Activated CD4-positive, CD25-positive, alpha-beta regulatory T cell treated with anti-CD3 and anti-CD28 coated beads, Interleukin-2, amount 50 U/mL, for 16 hours (primary cell): ENCODE measurements at places on chromosomes 4 and X.

DNA sequence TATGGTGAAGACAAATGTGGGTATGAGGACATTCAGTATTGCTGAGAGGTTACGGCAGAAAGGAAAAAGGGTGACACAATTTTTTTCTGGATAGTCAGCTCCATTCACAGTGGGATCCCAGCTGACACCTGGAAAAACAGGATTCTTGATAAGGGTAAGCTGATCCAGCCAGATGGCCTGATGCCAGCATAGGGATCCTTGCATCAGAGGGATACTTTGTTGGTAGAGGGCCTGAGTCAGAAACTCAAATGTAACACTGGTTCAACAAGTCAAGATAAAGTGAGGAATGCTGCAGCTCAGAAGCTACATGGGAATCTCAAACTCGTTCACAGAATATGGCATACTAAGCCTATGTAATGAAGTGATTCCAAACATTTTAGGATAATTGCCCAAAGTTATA is 726.7 kb downstream of the C4orf33 start:
- DNase-seq = no peak

DNA sequence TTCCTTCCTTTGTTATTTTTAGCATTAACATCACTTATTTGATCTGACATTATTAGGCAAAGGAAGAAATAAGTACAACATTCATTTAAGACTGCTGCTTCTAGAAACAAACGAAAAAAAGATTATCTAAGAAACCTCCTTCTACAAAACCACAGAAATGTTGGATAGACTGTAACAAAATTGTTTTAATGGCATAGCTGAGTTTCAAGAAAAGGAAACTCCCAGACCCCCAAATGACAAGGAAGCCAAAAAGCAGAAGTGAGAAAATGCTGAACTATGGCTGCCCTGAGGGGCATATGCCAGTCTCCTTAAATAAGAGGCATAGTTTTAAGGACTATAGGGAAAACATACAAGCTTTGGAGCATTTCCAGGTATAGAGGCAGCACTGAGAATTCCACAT is 1431.6 kb upstream of the TENM3 start:
- no peak for DNase-seq

DNA sequence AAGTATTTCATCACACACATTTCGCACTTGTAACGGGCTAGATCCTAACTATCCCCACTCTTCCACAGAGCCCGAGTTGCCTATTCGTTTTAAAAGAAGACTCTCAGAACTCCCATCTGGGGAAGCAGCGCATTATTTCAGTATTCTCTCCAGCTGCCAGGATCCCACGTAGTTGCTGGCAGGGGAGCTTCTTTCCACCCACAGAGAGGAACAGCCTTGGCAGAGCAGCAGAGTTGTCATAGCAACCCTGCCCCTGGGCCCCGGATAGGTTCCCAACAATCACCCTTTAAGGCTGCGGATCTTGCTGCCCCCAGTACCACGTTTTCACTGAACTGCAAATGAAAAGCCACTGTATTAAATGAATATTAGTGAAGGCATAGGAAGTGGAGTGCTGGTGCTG is 106.7 kb downstream of the GPM6A start:
- no peak for DNase-seq

DNA sequence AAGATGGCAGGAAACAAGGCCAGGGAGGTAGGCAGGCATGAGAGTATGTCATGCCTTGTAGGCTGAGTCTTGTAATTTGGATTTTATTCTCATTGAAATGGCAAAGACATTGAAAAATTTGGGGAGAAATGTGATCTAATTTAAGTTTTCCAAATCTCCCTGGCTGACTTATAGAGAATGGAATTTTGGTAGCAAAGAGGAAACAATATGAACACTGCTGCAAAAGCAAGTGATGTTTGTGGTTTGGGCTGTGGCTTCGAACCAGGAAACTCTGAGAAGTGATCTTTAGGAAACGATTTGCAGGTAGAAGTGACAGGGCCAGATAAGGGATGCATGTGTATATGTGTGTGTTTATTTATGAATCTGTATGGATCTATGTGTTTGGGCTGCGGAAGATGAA is 35.6 kb downstream of the ARSJ start:
- no peak for DNase-seq

DNA sequence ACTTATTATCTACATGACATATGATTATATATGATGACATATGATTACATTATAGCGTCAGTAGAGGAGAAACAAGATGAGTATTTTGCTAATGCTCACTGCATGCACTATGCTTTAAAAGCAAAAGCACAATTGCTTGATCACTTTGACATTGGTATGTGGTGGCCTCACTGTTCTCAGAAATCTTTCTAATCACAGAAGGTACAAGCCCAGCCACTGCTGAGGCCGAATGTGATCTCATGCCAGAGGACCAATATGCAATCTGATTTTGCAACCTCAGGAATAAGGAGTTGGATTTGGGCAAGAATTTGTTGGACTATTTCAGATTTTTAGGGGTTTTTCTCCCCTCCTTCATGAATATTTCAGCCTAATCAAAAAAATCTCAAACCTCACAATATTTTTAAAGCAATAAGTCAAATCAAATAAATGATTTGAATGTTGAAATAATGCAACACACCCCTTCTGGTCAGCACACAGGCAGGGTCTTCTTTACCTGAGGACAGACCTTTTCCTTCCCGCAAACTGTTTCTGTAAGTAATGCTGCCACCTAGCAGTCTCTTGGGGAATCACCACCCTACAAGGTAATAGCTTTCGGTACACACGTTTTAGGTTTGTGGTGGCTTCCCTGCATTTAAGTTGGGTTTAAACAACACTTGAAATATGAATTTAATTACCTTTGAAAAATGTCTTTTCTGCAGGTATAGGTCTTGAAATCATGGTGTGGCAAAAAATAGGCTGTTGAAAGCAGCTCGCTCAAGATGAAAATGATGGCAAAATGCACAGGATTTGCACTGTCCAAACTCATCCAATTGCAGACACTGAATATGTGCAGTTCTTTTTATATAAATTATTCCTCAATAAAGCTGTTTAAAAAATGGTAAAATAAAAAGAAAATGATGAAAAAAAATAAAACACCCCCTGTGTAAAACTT is 4.8 kb upstream of the CXCL13 start:
- no peak for DNase-seq

DNA sequence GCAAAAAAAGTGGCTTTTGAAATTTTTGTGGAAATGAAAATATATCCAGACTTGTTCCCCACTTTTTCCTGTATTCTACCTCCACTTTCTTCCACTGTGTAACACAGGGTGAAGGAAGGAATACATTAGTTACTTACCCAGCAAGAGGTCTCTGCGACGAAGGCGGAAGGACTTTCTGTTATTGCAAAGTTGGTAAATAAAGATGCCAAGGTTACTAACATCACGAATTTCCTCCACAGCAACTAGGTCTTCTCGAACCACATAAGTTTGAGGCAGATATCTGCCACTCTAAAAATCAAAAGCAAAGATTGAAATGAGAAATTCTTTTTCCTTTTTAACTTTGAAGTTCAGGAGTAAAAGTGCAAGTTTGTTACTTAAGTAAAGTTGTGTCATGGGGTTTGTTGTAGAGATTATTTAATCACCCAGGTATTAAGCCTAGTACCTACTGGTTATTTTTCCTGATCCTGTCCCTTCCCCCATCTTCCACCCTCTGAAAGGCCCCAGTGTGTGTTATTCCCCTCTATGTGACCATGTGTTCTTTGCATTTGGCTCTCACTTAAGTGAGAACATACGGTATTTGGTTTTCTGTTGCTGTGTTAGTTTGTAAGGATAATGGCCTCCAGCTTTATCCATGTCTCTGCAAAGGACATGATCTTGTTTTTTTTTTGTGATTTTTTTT is 5.8 kb downstream of the ITM2A start:
- DNase-seq = no peak

DNA sequence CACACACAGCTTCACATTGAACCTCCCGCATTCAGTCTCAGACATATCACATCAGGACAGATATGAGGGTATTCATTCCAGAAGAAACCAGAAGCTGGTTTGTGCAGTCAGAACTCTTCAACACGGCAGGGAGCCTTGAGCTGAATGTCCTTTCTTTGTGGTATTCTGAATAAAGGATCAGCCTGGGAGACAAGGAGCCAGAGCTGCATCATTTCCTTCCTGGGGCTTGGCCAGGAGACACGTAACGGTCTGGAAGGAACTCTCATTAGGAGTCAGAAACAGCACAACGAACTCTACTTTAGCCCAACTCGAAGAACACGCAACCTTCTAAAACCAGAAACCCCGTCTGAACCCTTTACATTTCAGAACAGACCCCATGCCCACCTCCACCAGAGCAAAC is 46.4 kb downstream of the KDR start:
- DNase-seq = no peak

DNA sequence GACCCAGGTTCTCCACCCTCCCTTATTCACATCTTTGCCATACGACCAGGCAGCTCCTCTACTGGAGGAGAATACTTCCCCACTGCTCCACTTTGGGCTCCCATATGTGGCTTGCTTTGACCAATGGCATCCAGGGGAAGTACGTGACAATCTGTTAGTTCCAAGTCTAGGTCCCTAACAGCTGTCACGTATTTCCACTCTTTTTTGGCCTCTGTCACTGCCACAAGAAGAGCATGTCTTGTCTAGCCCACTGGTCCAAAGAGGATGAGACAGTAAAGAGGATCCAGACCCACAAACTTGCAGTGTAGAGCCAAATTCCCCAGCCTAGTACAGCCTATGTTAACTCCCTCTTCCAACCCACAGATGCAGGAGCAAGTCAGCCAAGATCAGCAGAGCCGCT is 49.7 kb upstream of the GATB start:
- no peak for DNase-seq

- no peak for DNase-seq
These were observed 477.6 kb downstream of the PACRGL start for GRCh38 chr4:21177871-21178270.
